Hypothalamus (tissue), 51 donors: ENCODE measurements at places on chromosomes 16 and 17.

DNA sequence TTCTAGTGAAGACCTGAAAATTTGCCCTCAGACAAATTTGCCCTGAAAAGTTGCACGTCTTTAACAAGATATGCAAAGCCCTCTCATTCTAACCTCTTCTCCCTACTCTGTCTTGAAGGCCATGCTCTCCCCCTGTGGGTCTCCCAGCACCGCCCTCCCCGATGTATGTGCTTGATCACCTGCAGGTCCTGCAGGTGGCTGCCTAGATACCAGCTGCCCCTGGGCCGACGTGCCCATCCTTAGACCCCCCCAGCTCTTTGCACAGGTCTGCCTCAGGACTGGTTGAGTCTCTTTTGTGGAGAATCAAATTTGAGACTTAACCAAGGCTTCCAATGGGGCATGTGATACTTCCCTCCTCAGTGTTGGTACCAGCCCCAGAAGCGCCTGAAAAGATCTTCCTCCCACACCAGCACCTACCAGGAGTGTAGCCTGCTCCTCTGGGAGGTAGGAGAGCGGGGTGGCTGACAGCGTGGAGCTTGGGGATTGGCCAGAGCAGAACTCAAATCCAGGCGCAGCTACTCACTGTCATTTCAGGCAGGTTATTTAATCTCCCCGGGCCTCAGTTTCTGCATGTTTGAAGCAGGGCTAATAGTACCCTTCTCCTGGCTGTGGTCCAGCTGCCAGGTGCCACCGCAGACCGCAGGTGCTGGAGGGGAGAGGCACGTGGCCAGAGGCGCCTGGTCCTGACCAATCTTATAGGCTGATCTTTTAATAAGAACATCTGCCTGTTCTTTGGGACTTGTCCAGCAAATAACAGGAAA, 4.5 kb upstream of the MRPL38 start:
- DNase-seq: no peak

- DNase-seq: no peak
Measured at GRCh38 chr17:38739305-38739704, 8.8 kb downstream of the PCGF2 start.

DNA sequence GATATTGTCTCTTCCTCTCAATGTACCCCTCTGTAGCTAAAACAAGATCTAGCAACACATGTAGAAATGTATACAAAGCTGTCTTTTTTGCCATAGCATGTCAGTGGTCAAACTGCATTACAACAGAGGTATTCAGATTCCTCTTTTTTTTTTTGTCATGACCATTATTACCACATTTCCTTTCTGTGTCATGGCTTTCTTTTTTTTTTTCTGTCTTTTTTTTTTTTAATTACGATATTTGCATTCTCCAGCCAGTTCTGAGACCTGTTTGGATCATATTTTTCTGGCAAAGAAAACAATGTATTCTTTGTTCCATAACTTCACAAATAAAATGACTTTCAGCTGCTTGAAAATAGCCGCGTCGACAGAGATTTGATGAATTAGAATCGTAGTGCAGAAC, 27.4 kb upstream of the CAPNS2 start:
- no peak for DNase-seq

DNA sequence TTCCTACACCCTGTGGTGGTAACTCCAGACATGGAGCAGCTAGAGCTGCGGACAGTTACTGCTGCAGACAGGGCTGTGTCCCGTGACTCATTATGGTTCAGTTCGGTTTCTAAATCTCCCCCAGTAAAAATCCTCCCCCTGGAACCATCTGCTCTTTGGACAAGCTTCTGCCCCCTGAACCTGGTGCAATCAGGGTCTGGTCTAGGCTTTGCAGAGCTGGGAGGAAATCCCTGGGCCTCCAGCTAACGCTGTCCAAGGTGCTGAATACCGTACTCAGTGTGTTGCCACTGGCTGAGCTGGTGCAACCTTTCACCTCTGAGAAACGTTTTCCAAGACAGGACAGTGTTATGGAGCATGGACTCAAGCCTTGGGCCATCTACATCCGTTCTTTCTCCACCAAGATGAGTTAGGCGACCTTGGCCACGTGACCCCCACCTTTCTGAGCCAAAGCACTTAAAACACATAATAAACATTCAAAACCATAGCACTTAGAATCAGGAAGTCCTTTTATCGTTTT, 142.0 kb downstream of the CPPED1 start:
- no peak for DNase-seq

DNA sequence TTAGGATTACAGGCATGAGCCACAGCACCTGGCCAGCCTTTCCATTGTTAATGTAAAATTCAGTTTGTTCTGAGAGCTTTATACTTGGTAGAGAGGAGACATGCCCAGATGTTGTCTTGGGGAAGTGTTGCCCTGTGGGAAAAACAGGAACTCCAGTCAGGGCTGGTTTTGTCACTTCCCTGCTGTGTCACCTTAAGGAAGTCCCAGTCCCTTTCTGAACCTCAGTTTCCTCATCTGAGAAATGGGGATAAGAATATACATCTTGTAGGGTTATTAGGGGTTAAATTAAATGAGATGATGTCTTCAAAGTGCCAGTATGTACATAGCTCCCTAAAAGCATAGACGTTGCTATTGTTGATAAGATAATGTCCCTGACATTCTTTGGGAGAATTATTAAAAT, 25.3 kb downstream of the CLEC16A start:
- no peak for DNase-seq

DNA sequence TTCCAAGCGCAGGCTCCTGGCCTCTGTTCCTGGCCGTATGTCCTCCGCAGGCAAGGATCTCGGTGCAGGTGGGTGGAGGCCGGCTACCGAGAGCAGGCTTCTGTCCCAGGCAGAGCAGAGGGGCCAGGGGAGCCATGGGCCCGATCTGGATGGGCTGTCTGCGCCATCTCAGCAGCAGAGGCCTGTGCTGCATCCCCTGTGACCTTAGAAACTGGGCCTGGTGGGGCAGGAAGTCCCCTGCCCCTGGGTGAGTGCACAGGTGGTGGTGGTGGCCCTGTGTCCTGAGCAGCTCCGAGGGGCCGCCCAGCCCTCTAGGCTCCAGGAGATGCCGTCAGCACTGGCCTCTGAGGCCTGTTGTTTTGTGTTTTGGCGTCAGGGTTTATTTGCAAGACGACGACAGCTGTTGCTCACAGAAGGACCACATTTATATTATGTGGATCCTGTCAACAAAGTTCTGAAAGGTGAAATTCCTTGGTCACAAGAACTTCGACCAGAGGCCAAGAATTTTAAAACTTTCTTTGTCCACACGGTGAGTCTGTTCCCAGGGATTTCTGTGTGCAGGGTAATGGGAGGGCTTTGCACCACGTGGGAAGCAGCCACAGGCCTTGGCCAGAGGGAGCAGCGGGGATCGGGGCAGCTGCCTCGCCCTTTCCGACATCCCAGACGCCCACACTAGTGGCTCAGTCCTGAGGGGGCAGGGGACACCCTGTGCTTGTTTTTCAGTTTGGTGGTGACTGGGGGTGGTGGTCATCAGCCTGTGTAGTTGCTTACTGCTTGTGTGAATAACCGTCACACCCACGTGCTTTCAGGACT, 59.1 kb downstream of the PDPK1 start:
- no peak for DNase-seq
